ENCODE measurements at places on chromosomes 7 and 10.

DNA sequence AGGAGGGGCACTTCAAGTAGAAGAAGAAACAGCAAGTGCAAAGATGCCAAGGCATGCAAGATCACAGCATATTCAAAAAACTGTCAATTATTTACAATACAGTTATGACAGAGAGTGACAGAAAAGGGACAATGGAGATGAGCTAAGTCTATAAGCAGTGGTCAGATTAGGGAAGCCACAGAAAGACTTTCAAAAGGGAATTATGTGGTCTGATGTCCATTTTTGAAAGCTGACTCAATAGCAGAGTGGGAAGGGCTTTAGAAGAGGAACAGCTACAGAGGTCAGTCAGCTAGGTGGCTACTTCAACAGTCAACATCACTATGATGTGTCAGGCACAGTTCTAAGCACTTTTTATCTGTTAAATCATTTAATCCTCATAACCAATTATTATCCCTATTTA, 45.2 kb upstream of the SPOCK2 start:
- DNase-seq, result no peak

GRCh38 chr10:32207544-32207943, 139.4 kb downstream of the EPC1 start:
- DNase-seq, result peak; percentile 51

DNA sequence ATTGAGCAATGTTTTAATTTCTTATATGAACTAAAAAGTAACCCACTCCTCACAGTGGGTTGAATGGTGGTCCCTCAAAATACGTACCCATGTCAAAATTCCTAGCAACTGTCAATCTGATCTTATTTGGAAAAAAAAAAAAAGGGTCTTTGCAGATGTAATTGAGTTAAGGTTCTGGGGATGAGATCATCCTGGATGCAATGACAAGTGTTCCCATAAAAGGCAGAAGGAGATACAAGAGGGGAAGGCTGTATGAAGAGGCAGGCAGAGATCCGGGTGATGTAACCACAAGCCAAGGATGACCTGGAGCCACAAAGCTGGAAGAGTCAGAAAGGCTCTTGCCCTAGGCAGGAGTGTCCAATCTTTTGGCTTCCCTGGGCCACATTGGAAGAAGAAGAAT, 516.3 kb upstream of the MKI67 start:
- DNase-seq, result no peak

GRCh38 chr10:24981161-24981710, 28.8 kb upstream of the PRTFDC1 start:
- no peak for DNase-seq

GRCh38 chr10:15857107-15857575, 3.2 kb downstream of the MINDY3 start:
- DNase-seq, result no peak

- DNase-seq, result no peak
Observed at GRCh38 chr7:80841423-80841955, 77.4 kb downstream of the SEMA3C start.

- no peak for DNase-seq
Observed at GRCh38 chr7:123867225-123867624, 22.3 kb downstream of the HYAL4 start.

DNA sequence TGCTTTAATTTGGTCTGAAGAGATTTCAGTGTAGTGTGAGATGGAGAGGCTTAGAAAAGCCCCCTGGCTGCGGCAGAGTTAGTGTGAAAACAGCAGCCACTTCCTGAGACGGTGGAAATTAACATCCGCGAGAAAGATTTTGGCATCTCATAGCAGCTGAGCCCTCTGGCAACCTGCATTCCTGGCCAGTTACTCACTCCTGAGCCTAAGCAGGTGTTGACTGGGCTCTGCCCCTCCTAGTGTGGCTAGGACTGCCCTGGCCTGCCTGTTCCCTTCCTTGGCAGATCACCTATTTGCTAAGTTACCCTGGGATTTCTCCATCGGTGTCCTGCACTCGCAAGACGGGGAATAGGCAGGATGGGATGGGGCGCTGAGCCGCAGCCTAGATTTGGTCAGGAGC, 57.6 kb upstream of the LMTK2 start:
- no peak for DNase-seq

DNA sequence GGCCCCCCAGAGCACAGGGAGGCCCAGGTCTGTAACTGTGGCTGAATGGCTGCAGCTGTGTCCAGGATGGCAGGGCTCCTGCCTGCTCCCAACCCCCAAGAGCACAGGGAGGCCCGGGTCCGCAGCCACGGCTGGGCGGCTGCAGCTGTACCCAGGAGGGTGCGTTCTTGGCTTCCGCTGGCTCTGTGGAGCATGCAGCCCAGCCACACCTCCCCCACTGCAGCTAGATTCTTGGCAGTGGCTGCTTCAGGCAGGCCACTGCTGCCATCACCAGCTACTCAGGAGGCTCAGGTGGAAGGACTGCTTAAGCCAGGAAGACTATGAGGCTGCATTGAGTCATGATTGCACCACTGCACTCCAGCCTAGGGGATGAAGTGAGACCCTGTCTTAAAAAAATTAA, 27.9 kb downstream of the C7orf25 start:
- no peak for DNase-seq

DNA sequence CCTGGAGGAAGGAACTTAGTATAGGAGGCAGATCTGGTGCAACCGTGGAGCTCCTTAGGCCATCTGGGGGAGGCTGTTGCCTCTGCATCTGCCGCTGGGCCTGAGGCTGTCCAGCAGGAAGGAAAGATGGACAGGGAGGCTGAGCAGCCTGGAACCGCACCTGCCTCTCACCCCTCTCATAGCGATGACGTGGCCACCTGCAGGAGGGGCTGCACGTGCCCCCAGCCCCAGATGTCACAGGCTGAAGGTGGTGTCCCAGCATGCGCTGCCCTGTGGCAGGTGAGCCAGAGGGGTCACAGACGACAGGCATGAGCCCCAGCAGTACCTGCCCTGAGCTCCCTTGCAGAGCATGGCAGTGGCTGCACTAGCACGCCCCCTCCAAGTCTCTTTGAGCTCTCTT, 283.9 kb downstream of the ACTR3B start:
- DNase-seq, result no peak

GRCh38 chr10:101429423-101429822, 75.5 kb downstream of the BTRC start:
- DNase-seq, result no peak

DNA sequence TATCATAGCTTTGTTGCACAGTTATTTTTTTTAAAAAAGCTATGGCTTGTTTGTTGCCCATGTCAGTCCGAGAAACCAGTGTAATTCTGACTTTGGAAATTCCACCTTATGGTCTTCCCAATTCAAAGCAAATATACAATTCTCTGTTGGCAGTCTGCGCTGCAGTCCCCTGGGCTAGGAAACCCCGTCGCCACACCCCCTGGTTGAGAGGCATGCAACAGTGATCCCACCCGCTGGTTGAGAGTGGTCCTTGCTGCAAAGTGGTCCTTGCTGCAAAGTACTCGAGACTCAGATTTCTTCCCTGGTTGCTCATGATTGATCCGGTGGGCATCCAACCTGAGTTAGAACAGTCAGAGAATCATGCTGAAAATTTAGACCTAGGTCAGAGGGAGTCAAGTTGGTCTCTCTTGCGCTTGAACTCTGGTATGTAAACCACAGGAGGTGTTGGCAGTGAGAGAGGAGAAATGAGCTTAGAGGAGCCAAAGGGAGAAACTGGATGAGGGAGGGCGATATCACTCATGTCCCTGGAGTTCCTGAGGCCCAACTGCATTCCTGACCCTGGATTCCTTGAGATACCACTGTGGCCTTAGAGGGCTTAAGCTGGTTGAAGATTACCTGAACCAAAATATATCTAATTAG, 45.0 kb upstream of the STK17A start:
- DNase-seq, result no peak

DNA sequence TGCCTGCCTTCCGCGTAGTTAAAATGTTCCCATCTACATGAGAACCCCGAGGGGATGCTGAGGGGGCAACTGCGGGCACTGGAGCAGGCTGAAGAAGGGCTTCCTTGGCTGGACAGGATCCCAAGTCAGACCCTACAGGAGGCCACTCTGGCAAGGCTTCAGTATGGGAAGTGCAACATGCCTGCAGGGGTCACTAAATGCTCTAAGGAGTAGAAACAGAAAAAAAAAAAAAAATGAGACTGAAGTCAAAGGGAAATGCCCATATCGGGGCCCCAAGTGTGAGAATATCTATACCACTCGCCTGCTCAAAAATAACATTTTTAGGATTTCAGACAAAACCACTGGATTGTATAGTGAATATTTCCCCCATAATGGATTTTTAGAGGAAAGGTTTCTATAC, 33.5 kb downstream of the FAM204A start:
- DNase-seq, result no peak

GRCh38 chr7:130943336-130943901, 209.4 kb upstream of the KLF14 start:
- peak; percentile 46 for DNase-seq

- DNase-seq, result no peak
Observed at GRCh38 chr7:121755818-121756552, 117.0 kb upstream of the PTPRZ1 start.
